AG20443 (cell line): ENCODE measurements at places on chromosomes 3 and 15.

DNA sequence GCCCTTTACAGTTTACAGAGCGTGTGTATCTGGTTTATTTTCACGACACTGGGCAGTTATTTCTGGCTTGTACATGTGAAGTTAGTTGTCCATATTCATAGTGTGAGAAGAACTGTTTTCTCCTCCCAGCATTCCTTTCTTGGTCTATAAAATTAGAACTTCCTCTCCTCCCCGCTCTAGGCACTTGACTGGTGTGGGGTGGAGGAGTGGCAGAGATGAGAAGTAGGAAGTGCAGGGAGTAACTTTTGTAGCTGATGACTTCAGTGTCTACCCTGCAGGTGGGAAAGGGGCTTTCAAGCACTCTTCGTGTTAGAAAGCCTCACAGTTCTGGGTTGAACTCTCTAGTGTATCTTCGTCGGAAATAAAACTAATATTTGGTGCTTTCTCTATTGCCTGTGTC lies 13.4 kb downstream of the APOD start:
- DNase-seq: no peak

DNA sequence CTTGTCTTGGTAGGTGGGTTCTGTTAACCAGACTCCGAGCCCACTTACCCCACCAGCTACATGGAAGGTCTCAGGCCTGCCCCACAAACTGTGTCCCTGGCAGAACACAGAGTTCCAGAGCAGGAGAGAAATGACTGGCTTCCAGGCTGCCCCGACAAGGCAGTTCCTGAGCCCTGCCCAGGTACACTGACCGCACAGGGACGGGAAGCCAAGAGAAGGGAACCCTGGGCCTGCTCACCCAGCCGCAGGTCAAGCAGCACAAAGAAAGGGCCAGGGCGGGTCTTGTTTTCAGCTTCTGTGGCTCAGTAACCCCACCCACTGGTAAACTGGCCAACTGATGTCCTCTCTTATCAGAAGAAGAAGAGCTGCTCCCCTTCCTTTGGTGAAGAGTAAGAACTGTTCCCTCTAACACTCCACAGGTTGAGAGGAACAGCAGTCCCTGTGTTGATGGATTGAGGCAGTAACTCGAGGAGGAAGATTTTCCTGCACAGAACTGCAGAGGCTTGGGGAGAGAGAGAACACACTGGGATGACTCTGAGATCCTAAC lies 68.4 kb downstream of the CRTC3 start:
- DNase-seq: no peak

- DNase-seq: no peak
Measured at GRCh38 chr3:105656651-105657504, 211.9 kb downstream of the CBLB start.

- DNase-seq: no peak
Measured at GRCh38 chr15:42144841-42145375, 11.5 kb downstream of the PLA2G4F start.

- DNase-seq: peak; percentile 7
Measured at GRCh38 chr3:158470944-158471638, 99.9 kb upstream of the MLF1 start.

GRCh38 chr3:15361494-15362214 lies 29.3 kb upstream of the SH3BP5 start:
- DNase-seq: peak; percentile 56

DNA sequence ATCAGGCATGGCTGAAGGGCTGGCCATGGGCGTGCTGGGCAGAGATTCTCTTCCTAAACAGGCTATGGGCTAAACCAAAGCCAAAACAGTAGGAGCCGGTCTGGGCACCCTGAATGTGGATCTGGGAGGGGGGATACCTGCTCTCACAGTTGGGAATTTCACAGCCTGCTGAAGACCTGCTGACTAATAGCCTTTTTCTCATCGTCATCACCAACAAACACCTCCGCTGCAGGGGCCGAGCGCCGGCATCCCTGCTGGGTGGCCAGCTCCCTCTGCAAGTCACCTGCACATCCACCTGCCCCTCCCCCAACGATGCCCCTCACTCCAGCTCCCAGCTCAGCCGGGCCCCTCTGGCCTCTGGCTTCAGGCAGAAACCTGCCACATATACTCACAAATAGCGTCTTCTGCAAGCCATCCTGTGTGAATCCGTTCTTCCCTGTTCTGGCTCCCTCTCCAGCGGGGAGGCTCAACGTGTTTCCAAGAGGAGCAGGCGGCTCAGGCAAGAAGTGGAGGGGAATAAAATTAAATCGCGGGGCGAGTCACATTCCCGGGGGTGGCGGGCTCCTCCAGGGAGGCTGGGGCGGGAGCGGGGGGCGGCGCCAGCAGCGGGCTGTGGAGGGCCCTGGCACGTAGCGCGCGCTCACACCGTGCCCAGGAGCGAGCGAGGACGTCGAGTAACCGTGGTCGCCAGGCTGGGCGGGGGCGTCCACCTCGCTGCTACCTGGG lies 466 bp downstream of the IQSEC1 start:
- DNase-seq: no peak

GRCh38 chr15:43529141-43529540 lies 11.7 kb downstream of the MAP1A start:
- DNase-seq: no peak

DNA sequence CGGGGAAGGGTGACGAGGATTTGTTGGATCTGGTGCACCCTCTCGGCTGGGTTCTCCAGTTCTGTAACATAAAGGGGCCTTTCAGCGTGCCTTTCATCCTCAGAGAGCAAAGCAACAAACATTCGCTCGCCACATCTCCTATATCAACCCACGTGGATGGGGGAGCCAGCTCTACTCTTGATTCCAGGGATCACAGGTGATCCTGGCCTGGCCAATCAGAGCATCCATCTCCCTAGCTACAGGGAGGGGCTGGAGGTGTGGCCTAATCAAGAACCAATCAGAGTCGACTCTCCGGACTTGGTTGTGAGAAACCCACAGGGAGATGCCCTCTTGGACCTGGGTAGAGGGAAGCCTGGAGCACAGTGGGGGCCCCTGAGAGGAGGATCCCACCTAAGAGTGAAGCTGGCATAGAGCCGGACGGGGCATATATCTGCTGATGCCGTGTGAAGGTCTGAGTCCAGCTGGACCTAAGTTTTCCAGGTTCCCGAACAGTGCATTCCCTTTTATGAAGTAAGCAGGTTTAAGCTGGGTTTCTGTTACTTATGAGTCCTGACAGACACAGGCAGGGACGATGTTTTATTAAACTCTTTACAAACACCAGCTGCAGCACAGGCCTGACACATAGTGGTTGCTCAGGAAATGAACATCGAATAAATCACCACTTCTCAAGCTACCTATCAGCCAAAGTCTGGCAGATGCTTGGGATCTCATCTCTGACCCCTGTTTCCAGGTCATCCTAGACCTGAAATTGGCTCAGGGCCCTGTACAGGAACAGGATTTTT lies 50.7 kb upstream of the RAD18 start:
- peak; percentile 40 for DNase-seq

DNA sequence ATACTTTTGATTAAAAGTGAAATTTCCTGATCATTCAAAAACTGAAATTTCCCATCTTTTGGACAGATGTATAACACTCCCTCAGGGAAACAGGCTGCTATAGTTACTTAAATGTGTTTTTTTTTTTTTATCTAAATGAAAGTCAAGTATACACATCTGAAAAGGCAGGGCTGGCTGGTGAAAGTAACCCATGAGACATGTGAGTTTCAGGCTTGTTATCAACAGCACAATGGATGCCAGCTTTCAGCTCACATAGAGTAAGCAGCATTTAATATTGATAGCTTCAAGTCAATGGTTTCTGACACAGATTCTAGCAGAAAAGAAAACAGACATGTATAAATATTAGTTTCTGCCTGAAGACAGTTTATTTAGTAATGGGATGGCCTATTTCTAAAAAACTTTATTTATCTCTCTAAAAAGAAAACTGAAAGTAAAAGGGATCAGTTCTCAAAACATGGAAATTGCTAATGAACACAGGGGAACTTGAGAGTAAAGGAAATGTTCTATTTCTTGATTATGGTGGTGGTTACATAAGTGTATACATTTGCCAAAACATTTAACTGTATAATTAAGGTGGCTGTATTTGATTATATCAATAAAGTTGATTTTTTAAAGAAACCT lies 89.7 kb upstream of the CMC1 start:
- no peak for DNase-seq

GRCh38 chr3:55440104-55440708 lies 46.9 kb downstream of the WNT5A start:
- peak; percentile 16 for DNase-seq
